Astrocyte of the spinal cord (primary cell): ENCODE measurements at places on chromosomes 1 and 21.

GRCh38 chr1:11731691-11732283 lies 4.1 kb upstream of the AGTRAP start:
- peak; percentile 57 for DNase-seq

DNA sequence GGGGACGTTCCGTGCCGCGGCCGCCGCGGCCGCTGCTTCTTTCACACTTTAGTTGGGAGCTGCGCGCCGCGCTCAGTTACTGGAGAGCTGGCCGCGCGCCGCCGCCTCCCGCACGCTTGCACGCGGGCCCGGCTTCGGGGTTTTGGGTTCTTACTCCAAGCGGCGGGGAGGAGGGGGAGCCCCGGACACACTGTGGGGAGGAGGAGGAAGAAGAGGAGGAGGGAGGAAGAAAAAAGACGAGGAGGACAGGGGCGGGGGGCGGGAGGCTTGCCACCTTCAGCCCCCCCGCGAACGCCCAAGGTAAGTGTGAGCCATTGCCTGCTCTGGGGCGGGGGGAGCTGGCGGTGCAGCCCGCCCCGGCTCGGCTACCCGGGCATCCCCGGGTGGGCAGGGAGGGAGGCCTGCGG lies 243 bp downstream of the C1orf21 start:
- no peak for DNase-seq

DNA sequence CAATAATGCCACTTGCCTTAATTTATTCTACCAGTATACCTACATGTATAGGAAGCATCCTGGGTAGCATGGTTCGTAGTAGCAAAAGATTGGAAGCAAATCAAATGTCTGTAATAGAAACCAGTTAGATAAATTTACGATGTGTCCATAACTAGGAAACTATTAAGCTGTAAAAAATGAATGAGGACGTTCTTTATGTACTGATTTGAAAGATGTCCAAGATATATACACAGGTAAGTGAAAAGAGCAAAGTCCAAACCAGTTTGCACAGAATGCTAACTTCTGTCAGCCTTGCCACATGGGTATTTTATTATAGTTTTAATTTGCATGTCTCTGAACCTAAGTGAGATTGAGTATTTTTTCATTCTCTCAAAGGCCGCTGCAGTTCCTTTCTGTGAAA lies 251.8 kb upstream of the IRF2BP2 start:
- no peak for DNase-seq

- DNase-seq = no peak
Measured at GRCh38 chr21:18387994-18388393, 15.6 kb downstream of the TMPRSS15 start.

DNA sequence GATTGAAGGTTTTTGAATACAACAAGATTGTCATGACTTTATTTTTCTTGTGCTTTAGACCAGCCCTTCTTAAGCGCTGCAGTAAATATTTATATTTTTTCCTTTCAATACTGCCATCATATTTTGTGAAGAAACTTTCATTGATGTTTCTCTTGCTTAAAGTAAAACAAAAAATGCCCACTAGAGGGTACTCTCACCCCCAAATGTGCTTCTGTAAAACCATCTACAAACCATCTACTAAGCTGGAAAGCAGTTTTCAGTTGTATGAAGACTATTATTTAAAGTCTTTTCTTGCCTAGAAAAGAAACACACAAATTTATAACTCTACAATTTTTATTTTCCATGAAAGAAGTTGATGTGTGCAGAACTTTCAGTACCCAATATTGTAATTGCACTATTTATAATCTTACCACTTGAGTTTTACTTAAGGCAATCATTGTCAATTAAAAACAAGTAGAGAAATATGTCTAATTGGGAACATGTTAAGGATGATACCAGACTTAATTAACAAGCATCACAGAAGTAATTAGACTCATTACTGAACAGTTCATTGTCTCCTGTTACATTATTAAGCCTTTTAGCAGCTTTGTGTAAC lies 10.7 kb downstream of the LEPR start:
- DNase-seq = peak; percentile 73

- DNase-seq = no peak
Measured at GRCh38 chr1:201108614-201109013, 3.6 kb downstream of the CACNA1S start.
